ENCODE measurements at places on chromosomes 2 and 18. TPM values are rescaled to one million over a fixed set of nuclear protein-coding genes. Genes with fewer than 3 reads are reported as not detected.

PARD3B gene
- total RNA-seq = 53.1 TPM

RAB27B gene
- total RNA-seq = 3.9 TPM

IL36B gene
- total RNA-seq = not detected

TLX2 gene
- not detected for total RNA-seq

REG3A gene
- total RNA-seq = not detected

ARHGEF4 gene
- total RNA-seq = 0.86 TPM
